ENCODE measurements at places on chromosomes 12 and 14. TPM values are rescaled to one million over a fixed set of nuclear protein-coding genes. Genes with fewer than 3 reads are reported as not detected.

- no peak for DNase-seq
Measured at GRCh38 chr12:45655743-45656142, 73.8 kb upstream of the ARID2 start.

DNA sequence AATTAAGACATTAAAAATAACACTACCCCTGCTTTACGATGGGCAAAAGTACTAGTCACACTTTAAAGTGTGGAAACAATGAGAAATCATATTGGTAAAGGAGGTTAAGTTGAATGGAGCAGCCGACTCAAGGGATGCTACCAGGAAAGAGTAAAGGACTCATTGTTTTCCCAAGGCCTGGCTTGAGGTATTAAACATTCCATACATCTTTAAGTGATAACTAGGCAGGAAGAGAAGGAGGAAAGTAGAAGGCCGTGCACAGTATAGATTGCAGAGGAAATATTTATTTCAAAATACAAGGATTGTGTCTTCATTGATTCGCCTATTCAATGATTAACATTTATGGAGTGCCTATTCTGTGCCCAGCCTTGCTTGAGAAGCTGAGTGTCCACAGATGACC is 20.6 kb upstream of the YARS2 start:
- DNase-seq, result no peak

DNA sequence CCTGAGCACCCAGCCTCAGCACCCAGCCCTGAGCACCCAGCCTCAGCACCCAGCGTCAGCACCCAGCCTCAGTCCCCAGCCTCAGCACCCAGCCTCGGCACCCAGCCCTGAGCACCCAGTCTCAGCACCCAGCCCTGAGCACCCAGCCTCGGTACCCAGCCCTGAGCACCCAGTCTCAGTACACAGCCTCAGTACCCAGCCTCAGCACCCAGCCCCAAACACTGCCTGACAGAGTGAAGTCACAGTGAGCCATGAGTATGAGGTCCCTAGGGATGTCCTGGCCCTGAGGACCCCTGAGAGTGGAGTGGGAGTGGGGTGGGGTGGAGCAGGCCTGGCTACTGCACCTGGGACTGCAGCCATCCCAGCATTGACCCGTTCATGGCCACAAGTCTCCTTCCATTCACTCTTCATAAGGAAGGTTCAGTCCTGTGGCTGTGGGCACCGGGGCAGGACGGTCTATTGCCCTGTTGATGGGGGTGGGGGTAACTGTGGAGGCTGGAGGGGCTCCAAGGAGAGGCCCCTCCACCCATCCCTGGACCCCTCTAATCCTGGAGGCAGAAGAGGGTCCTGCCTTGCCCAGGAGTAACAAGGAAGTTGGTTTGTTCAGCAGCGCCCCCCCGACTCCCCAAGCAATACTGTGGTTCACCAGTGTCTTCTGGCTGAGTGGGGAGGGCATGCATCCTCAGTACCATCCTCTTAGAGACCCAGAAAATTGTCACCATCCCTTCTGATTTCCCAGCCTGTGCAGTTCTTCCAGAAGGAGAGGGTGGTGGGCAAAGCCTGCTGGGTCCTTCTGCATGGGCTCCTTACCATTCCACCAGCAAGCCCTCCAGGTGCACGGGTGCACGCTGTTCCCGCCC is 140.5 kb downstream of the ADGRD1 start:
- no peak for DNase-seq

DNA sequence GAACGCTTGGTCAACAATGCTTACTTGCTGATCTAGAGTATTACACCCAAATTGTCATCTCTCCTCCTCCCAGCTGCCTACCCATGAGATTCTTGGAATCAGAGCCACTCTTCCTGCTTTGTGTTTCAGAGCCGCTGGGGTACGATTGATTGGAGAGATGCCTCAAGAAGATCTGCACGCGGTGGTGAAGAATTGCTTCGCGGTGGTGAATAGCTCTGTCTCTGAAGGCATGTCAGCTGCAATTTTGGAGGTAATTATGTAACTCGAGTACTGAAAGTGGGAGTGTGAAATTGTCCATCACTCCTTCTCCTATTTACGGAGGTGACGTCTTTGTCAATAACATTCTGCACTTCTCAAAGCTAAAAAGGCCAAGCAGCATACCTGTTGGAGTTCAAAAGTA is 93.9 kb downstream of the GLT1D1 start:
- no peak for DNase-seq

KRT1 gene
- 3.5 TPM for polyA plus RNA-seq

Measured in muscle of back (tissue), 13 donors.